ENCODE measurements at places on chromosomes 16 and 17. TPM values are rescaled to one million over a fixed set of nuclear protein-coding genes. Genes with fewer than 3 reads are reported as not detected.

Gene MFAP4
- under 0.01 TPM for total RNA-seq

Gene SYT17
- total RNA-seq: 0.91 TPM

Gene CUEDC1
- 2.9 TPM for total RNA-seq

Gene PVALEF
- total RNA-seq: not detected

Gene GAS2L2
- total RNA-seq: not detected

Gene CASKIN2
- 7.0 TPM for total RNA-seq

Gene TCAP
- 0.15 TPM for total RNA-seq

Gene BRD7
- 38.8 TPM for total RNA-seq

Gene PRSS8
- total RNA-seq: not detected

Gene NT5M
- total RNA-seq: 2.1 TPM

Gene PRSS53
- total RNA-seq: 0.32 TPM

Gene GPR139
- not detected for total RNA-seq

Gene UTS2R
- not detected for total RNA-seq

Gene GRAP
- 19.0 TPM for total RNA-seq

Gene LHX1
- total RNA-seq: not detected

Gene FBXW10
- total RNA-seq: not detected

Gene VPS35
- total RNA-seq: 99.7 TPM

Gene CSH2
- not detected for total RNA-seq

Gene MPHOSPH6
- total RNA-seq: 42.6 TPM

Gene KRTAP9-8
- not detected for total RNA-seq

Gene CD79B
- total RNA-seq: 2.0 TPM

Gene PPP1R27
- total RNA-seq: not detected

Gene NMT1
- 87.1 TPM for total RNA-seq

Gene MMP25
- total RNA-seq: under 0.01 TPM

Gene OR4D1
- not detected for total RNA-seq

Gene CDH13
- 94.5 TPM for total RNA-seq

Gene KRT32
- total RNA-seq: not detected

Gene NGFR
- total RNA-seq: 0.30 TPM

Gene KRTAP2-2
- not detected for total RNA-seq

Gene KRTAP1-1
- total RNA-seq: not detected

Gene SBK1
- 0.32 TPM for total RNA-seq

Gene GGA3
- 10.6 TPM for total RNA-seq

Gene AXIN2
- total RNA-seq: 2.3 TPM
